Activated T-cell treated with anti-CD3 and anti-CD28 coated beads for 48 hours (primary cell): ENCODE measurements at places on chromosomes 16 and 17.

DNA sequence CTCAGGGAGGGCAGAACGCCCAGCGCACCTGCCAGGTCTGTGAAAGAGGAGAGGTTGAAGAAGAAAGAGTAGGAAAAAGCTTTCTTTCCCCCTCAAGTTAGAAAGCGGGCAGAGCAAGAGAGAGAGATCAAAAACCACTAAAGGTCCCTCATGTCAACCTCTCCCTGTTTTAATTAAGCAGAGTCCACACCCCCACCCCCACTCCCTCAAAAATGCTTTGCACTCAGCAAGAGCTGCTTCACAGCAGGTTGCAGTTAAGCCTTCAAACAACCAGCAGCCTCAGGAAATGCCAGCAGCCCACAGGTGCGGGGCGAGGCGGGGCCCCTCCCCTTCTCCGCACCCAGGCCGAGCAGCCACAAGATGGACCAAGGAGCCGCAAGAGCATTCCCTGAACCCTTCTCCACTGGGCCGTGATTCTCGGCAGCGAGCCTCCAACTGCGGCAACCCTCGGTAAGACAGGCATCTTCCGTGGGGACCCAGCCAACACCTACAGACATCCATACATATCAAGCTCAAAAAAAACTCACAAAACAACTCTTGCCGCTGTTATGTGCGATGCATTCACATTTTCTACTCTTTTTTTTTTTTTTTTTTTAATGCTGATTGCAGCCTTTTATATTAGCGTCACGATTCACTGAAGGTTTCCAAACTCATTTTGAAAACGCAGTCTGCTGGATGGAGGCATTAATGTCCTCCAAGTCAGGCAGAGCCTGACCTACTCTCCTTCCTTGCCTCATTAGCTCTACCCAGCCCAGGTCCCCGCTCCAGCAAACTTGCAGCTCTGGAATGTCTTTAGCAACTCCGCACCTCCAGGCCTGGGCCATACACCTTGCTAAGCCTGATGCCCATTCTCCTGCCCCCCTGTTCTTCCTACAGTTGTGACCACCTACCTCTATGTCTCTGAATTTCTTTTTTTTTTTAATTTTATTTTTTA is 66.1 kb downstream of the AXIN2 start:
- no peak for DNase-seq

GRCh38 chr16:71456801-71457200 is 5.2 kb downstream of the ZNF23 start:
- DNase-seq: no peak

DNA sequence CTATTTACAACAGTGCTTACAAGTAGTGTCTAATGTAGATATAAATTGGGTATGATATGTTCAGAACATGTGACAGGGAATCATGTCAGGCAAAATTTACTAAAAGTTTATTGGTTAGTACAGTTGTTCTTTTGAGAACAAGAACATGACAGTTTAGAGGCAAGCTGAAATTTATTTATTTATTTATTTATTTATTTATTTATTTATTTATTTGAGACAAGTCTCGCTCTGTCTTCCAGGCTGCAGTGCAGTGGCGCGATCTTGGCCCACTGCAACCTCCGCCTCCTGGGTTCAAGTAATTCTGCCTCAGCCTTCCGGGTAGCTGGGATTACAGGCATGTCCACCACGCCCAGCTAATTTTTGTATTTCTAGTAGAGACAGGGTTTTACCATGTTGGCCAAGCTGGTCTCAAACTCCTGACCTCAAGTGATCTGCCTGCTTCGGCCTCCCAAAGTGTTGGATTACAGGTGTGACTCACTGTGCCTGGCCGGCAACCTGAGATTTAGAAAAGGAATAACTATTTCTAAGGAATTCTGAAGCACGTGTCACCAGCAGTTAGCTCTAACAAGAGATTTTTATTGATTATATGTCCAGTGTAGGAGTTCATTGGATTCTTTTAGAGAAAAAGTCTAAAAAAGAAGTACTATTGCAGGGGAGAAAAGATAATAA is 24.9 kb downstream of the MRTFB start:
- no peak for DNase-seq

- no peak for DNase-seq
These were observed 16.9 kb upstream of the GLIS2 start for GRCh38 chr16:4298761-4299522.

GRCh38 chr16:52964290-52964689 is 88.4 kb downstream of the CHD9NB start:
- DNase-seq: no peak

DNA sequence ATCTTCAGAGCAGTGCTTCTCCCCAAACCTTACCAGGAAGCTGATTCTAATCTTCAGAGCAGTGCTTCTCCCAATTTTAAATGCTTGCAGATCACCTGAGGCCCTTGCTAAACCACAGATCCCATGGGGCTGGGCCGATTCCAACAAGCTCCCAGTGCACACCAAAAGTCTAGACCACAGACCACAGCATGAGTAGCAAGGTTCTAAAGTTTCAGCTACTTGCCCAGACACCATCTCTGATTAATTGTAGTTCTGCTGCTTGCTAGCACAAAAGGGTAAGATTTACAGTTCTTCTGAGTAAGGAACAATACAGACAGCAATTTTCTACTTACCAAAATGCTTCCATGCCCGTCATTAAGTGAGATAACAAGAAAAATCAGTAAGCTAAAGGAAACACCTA is 12.2 kb downstream of the CLEC3A start:
- DNase-seq: no peak

- DNase-seq: no peak
These were observed 137.9 kb downstream of the CLEC16A start for GRCh38 chr16:11082108-11082859.

DNA sequence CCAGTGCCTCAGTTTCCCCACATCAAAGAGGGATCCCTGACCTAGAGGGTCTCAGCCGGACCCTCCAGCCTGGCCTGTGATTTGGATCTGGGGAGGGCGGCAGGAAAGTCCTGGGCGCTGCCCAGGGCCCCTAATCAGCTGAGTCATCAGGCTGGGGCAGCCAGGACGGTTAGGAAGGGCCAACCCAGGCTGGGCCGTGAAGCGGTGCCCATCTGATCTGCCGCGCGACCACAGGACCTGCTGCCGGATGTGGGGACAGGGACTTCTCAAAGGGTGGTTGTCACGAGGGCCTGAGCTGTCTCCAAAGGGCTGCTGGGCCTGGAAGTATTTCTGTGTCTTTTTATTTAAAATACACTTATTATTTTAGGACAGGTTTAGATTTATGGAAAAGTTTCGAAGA is 4.4 kb downstream of the TPSAB1 start:
- no peak for DNase-seq

DNA sequence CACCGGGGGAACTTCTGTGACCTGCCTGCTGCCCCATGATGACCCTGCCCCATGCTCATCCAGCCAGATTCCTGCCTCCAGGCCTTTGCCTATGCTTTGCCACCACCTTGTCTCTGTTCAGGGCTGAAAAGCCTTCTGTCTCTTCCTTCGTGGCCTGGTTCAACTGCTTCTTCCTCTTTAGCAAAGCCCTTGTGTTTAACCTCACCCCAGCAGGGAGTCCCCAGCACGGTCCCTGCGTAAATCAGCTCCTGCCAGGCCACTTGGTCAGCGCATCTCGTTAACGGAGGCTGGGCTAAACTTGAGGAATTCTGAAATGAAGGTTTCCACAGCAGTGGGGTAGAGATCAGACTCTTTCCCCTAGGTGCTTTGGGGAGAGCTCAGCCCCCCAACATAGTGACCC is 16.1 kb upstream of the KCNJ12 start:
- no peak for DNase-seq

- no peak for DNase-seq
These were observed 18.3 kb downstream of the CDIPT start for GRCh38 chr16:29844575-29845331.

- DNase-seq: no peak
These were observed 3.5 kb downstream of the CORO6 start for GRCh38 chr17:29619251-29619650.

DNA sequence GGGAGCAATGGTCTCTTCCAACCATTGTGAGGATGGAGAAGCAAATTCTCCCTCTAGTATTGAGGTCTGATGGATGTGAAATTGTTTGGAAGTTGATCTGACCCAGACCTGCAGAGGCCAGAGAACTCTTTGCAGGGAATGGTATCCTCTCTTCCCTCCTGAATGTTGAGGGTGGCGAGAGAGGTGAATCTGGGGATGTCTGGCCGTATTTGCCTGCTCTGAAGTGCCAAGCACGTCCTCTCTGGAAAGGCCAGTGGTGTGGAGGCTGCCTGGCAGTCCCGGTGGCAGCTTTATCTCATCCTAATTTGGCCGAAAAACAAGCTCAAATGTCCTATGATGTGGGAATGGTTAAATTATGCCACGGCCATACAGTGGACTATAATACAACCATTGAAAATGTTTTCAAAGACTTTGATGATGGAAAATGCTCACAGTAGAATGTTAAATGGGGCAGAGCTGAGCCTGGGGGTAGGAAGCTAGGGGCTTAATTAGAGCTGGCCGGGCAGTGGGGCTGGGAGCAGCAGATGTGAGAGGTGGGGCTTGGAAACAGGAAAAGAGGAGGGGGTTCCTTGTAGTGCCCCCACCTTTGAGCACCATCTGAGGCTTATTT is 30.8 kb downstream of the WSCD1 start:
- no peak for DNase-seq

DNA sequence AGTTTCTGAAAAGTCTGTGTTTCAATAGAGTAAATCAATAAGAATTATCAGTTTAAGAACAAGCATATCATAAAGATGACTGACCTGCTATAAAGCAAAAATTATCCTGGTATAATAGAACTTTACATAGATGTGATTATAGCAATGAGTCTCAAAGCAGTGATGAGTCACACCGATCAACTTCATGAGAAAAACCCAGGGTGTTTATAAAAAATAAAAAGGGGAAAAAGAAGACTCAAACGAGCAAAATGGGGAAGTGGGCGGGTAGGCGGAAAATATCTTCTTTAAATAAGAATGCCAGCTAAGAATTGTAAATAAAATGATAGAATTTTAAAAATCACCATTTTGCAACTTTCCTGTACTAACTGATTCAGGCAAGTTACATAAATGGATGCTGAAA is 46.8 kb downstream of the BRIP1 start:
- no peak for DNase-seq

GRCh38 chr17:82043507-82043906 is 6.0 kb upstream of the DCXR start:
- no peak for DNase-seq

GRCh38 chr16:89371968-89372634 is 118.3 kb downstream of the ANKRD11 start:
- DNase-seq: no peak

- DNase-seq: peak; percentile 37
These were observed 5.2 kb downstream of the ASGR1 start for GRCh38 chr17:7173687-7174602.

- no peak for DNase-seq
These were observed 112.0 kb upstream of the SMURF2 start for GRCh38 chr17:64773836-64774761.

DNA sequence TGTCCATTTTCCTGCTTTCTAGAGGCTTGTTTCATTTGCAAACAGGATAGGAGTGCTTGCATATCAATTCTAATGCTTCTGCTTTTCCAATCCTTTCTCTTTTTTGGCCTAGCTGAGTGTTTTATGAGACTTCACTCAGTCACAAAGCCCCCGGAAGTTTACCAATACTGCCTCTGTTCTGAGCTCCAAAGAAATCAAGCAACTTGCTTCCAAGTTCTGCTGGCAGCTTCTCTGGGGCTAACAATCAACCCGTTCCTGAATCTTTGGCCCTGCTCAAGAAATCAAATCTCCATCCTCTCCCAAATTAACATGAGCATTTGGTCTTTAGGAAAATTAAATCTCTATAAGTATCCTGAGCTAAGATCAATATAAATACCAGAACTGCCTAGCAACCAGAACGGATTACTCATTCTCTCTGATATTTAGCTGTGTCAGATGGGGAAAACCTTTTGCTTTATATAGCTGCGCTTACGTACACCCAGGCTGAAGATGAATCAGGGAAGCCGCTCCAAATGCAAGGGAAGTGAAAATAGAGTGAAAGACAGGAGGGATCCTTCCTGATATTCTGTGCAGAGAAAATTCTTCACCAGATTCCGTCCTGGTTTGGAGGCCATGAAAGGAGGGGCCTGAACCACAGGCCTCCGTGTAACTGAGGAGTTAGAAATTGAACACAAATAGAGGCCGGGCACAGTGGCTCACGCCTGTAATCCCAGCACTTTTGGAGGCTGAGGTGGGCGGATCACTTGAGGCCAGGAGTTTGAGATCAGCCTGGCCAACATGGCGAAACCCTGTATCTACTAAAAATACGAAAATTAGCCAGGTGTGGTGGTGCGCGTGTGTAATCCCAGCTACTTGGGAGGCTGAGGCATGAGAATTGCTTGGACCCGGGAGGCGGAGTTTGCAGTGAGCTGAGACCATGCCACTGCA is 23.3 kb upstream of the GRB2 start:
- DNase-seq: no peak

DNA sequence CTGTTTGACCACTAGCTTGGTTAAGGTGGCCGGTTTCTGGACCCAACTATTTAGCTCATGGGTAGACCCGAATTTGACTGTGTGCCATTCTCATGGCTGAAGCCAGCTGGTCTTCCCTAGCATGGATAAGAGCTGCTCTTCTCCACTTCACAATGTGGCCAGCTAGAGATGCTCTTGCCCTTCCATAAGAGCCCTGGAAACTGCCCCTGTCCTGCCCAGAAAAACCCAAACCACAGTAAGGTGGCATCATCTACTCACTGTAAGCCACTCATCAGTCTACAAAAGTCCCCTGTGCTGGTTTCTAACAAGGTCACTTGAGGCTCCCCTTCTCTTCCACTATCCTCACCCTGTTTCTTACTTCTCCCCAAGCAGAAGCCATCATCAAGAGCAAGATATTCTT is 165.1 kb downstream of the HS3ST2 start:
- no peak for DNase-seq

DNA sequence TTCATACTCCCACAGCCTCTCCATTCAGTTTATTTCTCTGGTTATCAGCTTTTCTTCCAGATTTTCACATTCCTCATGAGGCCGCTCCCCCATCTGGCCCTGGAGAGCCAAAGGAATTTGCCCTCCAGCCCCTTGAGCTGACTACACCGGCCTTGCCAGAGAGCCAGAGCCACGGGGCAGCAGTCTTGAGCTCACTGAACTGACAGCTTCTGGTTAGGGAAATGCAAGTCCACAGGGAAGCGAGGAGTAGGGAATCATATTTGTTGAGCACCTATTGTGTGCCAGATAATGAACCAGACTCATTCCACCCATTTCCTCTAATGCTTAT is 102.4 kb downstream of the ABCC12 start:
- DNase-seq: no peak

GRCh38 chr16:88192601-88193000 is 190.2 kb upstream of the ZNF469 start:
- DNase-seq: no peak

DNA sequence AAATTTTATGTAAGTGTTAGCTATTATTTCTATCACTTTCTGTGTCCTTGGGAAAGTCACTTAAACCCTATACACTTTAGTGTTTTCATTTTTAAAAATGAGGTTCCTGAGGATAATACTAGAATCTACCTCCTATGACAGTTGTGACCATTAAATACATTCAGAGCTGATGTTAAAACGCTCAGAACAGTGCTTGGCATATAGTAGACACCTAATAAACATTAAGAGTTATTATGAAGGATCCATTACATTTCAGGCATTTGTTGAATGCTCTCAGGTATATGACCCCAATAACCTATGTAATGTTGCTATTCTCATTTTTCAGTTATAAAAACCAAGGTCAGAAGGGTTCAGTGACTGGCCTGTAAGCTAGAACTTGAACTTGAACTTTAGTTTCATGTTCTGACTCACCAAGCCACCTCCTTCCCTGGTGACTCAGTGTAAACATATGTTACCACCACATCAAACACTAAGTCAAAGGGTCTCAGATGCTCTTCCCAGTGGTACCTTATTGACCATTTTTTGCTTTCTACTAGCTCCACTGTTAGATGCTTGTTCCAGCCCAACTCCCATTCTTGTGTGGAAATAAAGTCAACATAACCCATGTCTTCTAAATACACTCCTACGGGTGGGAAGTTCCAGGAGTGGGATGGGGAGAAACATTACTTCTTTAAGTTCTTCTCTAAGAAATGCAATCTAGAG is 47.6 kb downstream of the HSD17B2 start:
- no peak for DNase-seq
